ENCODE measurements at places on chromosomes 11 and 22. TPM values are rescaled to one million over a fixed set of nuclear protein-coding genes. Genes with fewer than 3 reads are reported as not detected.

The SLC22A8 gene
- total RNA-seq = not detected

The DMC1 gene
- total RNA-seq = 0.75 TPM

The KCNK4 gene
- not detected for total RNA-seq

The RFPL1 gene
- total RNA-seq = not detected

The MIOX gene
- 1.8 TPM for total RNA-seq

The WNT7B gene
- total RNA-seq = 15.3 TPM

The KRTAP5-8 gene
- not detected for total RNA-seq

The HBB gene
- total RNA-seq = not detected

The DSCAML1 gene
- total RNA-seq = 0.21 TPM

The APOBEC3H gene
- not detected for total RNA-seq

The TTC28 gene
- 13.5 TPM for total RNA-seq

The ANGPTL5 gene
- total RNA-seq = not detected
